ENCODE measurements at places on chromosomes 16 and 17. TPM values are rescaled to one million over a fixed set of nuclear protein-coding genes. Genes with fewer than 3 reads are reported as not detected.

AKAP1 gene
- total RNA-seq = 87.7 TPM

CACNG1 gene
- not detected for total RNA-seq

- no peak for DNase-seq
- H3K27me3 ChIP-seq = no peaks in the 10 kb centered on the region
- no peak overlapping the region for H3K4me3 ChIP-seq
- H3K27ac ChIP-seq = no peak overlapping the region
- no peaks in the 10 kb centered on the region for H3K36me3 ChIP-seq
- no peaks in the 10 kb centered on the region for H3K4me1 ChIP-seq
These were observed 137.0 kb downstream of the KATNIP start for GRCh38 chr16:27686926-27687325.

- H3K36me3 ChIP-seq = no peaks in the 10 kb centered on the region
- no peak overlapping the region for H3K27ac ChIP-seq
- no peaks in the 10 kb centered on the region for H3K27me3 ChIP-seq
- no peak overlapping the region for H3K4me3 ChIP-seq
- DNase-seq = no peak
- H3K4me1 ChIP-seq = no peaks in the 10 kb centered on the region
These were observed 46.4 kb downstream of the ZNF207 start for GRCh38 chr17:32396343-32396742.

DNA sequence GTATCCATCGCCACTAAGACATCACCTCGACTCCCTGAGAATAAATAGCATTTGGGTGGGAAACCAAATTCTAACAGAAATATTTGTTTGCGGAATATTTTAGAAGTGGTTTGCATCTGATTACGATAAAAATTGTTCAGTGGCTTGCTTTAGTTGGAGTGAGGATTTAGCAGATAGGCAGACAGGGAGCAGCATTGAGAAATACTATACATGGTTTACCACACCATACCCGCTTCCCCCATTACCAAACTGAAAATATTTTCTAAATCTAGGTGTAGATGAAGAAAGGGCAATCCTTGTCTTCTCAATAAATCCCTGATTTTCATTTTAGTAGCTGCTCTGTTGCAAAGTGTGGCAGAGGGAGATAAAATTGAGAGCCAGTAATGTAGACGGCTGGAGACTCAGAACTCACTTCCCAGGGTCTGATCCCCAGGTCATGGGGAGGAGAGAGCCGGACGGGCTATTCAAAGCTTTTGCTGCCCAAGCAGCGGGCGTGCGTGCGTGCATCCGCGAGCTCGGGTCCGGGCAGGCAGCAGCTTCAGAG, 808 bp upstream of the BAHCC1 start:
- peak overlapping the region; percentile 50 for H3K27ac ChIP-seq
- peak overlapping the region; percentile 82 for H3K4me3 ChIP-seq
- DNase-seq = no peak
- H3K27me3 ChIP-seq = no peaks in the 10 kb centered on the region

- no peaks in the 10 kb centered on the region for H3K36me3 ChIP-seq
- no peaks in the 10 kb centered on the region for H3K4me1 ChIP-seq
- DNase-seq = no peak
- no peaks in the 10 kb centered on the region for H3K27me3 ChIP-seq
- H3K27ac ChIP-seq = no peak overlapping the region
These were observed 204.4 kb upstream of the HS3ST3A1 start for GRCh38 chr17:13806092-13806491.

DNA sequence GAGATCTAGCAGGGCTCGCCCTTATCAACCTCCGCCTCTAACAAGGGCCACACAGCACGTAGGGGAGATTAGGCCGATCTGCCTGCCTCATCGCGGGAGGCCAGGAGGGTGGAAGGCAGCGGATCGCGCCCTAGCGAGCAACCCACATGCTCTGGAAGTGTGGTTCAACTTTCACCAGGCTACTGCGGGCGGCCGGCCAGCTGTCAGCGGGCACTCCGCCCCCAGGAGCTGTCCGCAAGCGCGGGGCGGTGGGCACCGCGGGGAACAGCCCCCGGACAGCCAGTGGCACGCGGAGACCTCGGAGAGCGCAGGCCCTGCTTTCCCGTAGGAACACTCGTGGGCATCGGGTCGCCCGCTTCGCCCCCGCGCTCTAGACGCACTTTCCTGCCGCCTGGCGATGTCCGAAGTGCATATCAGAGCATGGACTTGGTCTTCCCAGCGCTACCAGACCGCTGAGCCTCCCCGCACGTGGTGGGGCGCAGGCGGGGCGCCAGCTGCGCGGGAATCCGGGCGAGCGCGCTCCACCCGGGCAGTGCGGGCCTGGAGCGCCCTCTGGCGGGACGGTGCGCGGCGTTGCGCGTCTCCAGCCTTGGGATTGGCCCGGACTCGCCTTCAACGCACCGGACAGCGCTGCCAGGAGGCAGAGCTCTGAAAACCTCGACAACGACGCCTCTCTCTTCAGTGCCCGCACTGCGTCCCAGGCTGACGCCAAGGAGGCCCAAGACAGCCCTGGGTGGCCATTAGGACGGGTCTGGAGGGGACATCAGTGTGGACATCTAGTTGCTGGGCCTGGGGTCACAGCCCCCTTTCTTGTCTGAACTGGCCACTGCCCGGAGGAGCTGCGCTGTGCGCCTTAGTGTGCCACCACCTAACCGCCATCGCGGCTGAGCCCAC, 3.6 kb upstream of the ZNHIT3 start:
- no peaks in the 10 kb centered on the region for H3K36me3 ChIP-seq
- peak overlapping the region; percentile 71 for H3K4me3 ChIP-seq
- H3K4me1 ChIP-seq = peaks cover 3% of the 10 kb centered on the region

DNA sequence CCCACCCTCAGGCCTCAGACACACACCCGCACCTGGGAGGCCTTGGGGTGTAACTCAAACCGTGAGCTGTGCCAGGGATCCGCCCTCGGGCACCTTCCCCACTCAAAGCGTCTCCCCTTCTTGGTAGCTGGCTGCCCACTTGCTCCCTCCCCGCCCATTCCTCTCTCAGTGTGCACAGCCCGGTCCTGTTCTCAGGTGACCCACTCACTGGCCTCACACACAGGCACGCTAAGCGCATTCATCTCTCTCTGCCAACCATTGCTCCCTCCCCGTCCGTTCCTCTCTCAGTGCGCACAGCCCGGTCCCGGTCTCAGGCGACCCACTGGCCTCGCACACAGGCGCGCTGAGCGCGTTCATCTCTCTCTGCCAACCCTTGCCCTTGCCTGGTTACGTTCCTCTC, 20.8 kb downstream of the WDR45B start:
- no peaks in the 10 kb centered on the region for H3K36me3 ChIP-seq
- H3K4me1 ChIP-seq = no peaks in the 10 kb centered on the region
- H3K27ac ChIP-seq = peak overlapping the region; percentile 57
- H3K27me3 ChIP-seq = no peaks in the 10 kb centered on the region
- DNase-seq = no peak

DNA sequence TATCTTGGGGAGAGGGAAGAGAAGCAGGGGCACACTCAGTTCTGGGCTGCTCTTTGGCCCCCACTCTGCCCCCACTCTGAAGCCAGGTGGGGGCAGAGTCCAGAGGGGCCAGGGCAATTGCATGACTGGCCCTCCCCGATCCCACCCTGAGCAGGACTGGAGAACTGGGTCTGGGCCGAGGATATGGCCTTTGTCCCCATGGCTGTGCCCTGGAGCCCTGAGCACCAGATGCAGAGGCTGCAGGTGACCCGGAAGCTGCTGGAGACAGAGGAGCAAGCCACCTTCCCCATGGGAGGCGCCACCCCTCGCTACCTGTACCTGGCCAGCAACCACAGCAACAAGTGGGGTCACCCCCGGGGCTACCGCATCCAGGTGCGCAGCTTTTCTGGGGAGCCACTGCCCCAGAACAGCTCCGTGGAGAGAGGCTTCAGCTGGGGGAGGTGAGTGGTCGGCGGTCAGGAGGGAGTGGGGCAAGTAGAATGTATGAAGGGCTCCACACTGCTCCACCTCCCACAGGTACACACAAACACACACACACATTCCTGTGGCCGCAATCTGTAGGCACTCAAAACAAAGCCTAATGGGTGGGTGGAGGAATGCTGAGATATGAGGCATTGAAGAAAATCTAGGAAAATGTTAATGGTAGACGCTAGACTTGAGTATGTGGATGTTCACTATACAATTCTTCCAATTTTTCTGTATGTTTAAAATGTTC, 21.4 kb downstream of the AOC3 start:
- H3K27me3 ChIP-seq = no peaks in the 10 kb centered on the region
- H3K36me3 ChIP-seq = no peaks in the 10 kb centered on the region
- DNase-seq = no peak
- H3K27ac ChIP-seq = no peak overlapping the region
- no peak overlapping the region for H3K4me3 ChIP-seq
- no peaks in the 10 kb centered on the region for H3K4me1 ChIP-seq

- H3K36me3 ChIP-seq = no peaks in the 10 kb centered on the region
- no peak overlapping the region for H3K4me3 ChIP-seq
- H3K27me3 ChIP-seq = peaks cover 73% of the 10 kb centered on the region
- no peak overlapping the region for H3K27ac ChIP-seq
- no peak for DNase-seq
These were observed 147.8 kb downstream of the IRF8 start for GRCh38 chr16:86046667-86047270.

- no peak for DNase-seq
- H3K4me3 ChIP-seq = no peak overlapping the region
- no peaks in the 10 kb centered on the region for H3K36me3 ChIP-seq
- H3K4me1 ChIP-seq = no peaks in the 10 kb centered on the region
These were observed 20.9 kb downstream of the COTL1 start for GRCh38 chr16:84596801-84597527.

DNA sequence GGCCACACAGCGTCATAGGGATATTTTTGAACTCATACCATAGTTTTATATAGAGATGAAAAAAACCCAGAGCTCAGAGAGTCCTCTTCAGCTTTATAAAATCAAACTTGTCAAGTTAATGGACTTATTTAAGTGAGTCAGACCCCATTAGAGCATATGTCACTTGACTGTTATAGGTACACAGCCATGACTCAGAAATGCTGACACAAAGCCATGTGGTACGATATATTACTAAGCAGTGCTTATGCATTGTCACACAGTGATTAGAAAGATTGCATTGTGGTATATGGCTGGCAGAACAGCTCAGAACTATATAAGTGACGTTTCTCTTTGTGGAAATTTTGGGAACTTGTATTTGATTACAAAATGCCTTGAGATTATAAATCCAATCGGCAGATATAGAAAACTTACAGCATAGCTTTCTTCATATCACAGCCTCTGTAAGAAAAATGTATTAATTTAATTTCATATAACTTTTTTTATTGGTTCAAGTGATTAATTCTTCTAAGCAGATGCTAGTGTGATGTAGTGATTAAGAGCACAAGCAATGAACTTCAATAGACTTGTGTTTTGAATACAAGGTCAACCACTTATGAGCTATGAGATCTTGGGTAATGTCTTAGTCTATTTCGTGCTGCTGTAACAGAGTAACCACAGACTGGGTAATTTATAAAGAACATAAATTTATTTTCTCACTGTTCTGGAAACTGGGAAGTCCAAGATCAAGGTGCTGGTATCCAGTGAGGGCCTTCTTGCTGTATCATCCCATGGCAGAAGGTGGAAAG, 25.8 kb upstream of the GINS3 start:
- no peaks in the 10 kb centered on the region for H3K36me3 ChIP-seq
- H3K27me3 ChIP-seq = no peaks in the 10 kb centered on the region
- no peak overlapping the region for H3K27ac ChIP-seq
- H3K4me3 ChIP-seq = no peak overlapping the region
- no peaks in the 10 kb centered on the region for H3K4me1 ChIP-seq
- DNase-seq = no peak

DNA sequence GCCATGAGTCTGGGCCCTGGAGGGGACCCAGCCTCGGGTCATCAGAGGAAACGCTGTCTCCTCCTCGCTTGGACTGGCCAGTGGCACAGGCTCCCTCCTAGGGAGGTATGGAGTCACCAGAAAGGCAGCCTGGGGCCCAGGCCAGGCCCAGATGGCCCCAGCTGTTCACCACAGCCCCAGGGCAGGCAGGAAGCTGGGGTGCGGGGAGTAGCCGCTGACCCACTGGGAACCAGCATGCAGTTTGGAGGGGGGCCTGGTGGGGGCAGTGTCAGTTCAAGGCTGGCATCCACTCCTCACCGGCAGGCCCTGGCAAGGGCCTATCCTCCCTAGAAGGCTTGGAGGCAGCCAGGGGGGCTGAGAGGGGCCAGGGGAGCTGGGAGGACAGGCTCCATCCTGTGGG, 48.8 kb downstream of the SDK2 start:
- H3K36me3 ChIP-seq = no peaks in the 10 kb centered on the region
- DNase-seq = no peak
- no peak overlapping the region for H3K4me3 ChIP-seq
- H3K27ac ChIP-seq = no peak overlapping the region
- H3K27me3 ChIP-seq = no peaks in the 10 kb centered on the region

Data from breast epithelium (tissue), 4 donors.